ENCODE measurements at places on chromosomes 1 and 21. TPM values are rescaled to one million over a fixed set of nuclear protein-coding genes. Genes with fewer than 3 reads are reported as not detected.

CYB561D1 gene
- total RNA-seq, result 7.3 TPM

SPATA1 gene
- total RNA-seq, result 4.7 TPM

- DNase-seq, result no peak
These were observed 259.3 kb upstream of the CACYBP start for GRCh38 chr1:174740249-174740968.

GRCh38 chr1:150072959-150073358 is 5.4 kb downstream of the VPS45 start:
- no peak for DNase-seq

- no peak for DNase-seq
These were observed 20.5 kb downstream of the ALDH4A1 start for GRCh38 chr1:18881642-18882431.

Measured in omental fat pad (tissue), 4 donors.